ENCODE measurements at places on chromosomes 1 and 21.

DNA sequence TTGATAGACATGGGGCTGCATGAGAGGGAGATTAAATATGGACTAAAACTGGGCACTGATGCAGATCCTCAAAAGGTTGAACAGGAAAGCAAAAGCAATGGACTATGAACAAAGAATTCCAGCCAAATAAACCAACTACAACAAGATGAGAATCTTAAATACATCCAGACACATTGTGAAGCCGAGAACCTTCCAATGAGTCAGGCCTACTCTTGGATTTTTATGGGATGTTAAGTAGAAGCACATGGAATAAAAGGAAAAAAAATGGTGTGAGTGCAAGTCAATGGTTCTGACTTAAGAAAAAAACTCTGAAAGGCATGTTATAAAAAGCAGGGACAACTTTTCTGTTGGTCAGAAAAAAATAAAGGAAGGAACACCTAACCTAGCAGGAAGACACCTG is 227.2 kb downstream of the DPYD start:
- no peak for DNase-seq

DNA sequence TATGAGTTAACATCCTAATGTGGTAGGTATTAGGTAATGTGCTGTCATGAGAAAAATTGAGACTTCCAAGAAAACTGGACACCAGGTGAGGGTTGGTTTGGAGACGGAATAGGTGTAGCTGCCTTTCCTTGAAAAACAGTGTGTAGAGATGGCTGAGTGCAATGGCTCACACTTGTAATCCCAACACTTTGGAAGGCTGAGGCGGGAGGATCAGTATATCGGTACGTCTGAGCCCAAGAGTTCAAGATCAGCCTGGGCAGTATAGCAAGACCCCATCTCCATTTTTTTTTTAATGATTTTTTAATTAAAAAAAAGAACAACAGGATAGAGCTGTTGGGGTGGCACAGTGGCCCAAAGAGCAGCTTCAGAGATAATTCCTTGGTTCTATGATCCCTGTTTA is 6.8 kb upstream of the PPP1R8 start:
- no peak for DNase-seq

DNA sequence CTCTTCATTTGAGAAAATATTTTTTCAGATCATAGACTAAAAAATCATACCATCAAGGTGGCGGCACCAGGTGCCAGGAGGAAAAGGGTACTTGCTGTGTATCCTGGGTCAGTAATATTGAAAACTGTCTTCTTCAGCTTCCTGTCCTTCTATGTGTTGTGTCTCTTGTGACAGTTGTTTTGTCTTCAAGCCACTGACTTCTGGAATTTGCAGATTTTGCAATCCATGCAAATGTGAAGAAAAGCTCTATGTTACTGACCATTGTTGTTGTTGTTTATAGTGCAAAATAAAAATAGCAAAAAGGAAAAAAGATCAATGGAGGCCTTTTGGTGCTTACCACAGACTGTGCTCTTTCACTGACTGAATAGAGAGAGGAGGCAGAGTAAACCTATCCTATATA is 83.2 kb upstream of the RHOU start:
- no peak for DNase-seq

GRCh38 chr1:89635825-89636815 is 3.2 kb downstream of the LRRC8C start:
- no peak for DNase-seq

GRCh38 chr1:205317311-205317917 is 4.1 kb downstream of the NUAK2 start:
- DNase-seq = no peak

- DNase-seq = no peak
These were observed 294.0 kb downstream of the LRRC40 start for GRCh38 chr1:69911301-69911801.

DNA sequence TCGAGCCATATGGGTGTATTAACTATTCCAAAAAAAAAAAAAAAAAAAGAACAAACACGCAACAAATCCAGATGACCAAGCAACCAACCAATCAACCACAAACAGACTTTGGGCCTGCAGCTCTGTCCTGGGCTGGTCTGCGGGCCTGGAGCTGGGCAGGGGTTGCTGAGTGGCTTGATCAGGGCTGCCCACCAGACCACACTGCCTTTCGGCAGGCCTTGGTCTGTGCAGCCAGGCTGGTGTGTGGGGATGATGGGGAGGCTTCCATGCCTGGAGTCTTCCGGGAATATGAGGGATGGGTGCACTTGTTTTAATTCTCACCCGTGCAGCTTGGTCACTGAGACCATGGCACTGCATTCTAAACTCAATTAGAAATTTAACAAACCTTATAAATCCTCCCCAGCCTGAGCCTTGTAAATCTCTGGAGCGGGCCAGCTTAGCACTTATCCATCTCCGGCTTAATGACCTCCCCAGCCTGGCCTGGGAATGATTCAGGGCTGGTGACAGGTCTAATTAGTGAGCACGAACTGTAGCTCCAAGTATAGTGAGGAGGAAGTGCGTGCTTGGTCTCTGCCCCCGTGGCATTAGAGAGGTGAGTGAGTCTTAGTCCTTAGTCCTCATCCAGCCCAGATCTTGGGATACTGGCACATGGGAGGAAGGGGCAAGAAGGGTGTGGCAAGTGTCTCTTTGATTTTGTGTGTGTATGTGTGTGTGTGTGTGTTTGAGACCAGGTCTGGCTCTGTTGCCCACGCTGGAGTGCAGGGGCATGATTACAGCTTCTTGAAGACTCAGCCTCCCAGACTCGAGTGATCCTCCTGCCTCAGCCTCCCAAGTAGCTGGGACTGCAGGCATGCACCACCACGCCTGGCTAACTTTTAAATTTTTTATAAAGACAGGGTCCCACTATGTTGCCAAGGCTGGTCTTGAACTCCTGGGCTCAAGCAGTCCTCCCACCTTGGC is 74.6 kb upstream of the CSF3R start:
- DNase-seq = no peak

DNA sequence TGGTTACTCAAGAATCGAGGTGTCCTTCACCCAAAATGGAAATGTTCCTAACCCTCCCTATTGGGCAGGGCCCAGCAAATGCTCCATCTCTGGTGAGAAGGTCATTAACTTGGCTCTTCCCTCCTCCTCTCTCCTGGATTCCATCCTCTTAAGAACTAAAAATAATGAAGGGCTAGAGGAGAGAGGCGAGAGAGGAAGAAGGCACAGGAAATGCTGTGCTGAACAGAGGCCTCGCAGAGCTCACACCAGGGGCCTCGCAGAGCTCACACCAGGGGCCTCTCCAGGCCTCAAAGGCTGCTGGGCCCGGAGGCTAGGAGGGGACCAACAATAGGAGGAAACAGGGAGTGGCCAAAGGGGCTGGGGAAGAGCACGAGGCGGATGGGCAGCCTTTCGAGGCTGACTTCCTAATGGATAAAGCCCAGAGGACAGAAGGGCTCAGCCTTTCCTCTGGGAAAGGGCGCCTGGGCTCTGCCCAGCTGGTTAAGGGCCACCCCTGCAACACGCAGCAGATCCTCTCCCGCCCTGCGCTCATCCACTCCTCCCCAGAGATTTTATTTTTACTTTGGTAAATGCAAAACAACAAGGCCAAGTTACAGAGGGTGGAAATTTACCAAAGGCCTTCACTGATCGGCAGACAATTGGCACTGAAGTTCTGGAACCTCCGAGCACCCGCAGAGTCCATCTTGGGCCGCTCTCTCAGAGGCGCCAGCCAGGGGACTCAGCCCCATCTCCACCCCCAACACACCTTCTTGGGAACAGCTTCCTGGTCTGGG is 78.5 kb downstream of the ITPKB start:
- no peak for DNase-seq

DNA sequence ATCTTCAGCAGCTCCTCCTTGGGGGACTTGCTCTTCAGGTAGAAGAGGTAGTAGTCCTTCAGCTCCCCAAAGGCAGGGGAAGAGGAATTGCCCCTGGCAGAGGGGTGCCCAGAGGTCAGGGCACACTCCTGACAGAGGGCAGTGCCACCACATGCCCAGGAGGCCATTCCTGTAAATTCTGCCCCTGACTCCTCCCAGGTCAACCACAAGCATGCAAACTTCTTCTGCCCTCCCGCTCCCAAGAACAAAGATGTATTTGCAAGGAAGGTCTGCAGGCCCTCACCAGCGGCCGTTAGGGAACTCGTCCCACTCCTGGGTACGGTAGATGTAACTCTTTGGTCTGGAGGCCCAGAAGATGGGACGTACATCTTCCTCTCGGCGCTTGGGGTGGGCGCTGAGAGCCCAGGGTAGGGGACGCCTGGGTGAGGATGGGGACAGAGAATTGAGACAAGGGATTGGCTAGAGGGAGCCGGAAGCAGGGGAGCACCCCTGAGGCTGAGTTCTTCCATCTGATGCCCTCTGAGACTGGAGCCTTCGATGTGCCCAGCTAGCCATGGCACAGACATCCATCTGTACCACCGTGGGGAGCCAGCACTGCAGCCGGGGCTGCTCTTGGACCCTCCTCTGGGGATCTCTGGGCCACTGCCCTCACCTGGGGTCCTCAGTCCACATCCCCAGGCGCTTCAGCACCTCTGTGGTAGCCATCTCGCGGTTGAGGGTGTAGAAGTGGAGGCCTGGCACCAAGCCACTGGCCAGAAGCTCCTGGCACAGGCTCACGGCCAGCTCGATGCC is 11.1 kb downstream of the MTHFR start:
- DNase-seq = no peak

DNA sequence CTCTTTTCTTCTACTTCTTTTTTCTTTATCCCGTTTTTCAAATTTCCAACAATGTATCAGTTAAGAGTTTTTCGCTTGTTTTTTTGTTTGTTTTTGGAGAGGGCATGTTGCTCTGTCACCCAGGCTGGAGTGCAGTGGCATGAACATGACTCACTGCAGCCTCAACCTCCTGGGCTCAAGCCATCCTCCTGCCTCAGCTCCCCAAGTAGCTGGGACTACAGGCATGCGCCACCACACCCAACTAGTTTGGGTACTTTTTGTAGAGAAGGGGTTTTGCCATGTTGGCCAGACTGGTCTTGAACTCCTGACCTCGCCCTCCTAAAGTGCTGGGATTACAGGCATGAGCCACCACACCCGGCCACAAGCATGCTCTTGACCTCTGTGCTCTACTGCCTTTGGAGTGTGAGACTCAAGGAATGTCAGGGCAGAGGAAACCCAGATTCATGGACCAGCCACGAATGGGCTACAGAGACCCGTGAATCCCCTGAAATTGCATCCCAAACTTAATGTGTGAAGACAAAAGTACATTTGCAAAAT is 65.1 kb upstream of the HSD17B7 start:
- no peak for DNase-seq

DNA sequence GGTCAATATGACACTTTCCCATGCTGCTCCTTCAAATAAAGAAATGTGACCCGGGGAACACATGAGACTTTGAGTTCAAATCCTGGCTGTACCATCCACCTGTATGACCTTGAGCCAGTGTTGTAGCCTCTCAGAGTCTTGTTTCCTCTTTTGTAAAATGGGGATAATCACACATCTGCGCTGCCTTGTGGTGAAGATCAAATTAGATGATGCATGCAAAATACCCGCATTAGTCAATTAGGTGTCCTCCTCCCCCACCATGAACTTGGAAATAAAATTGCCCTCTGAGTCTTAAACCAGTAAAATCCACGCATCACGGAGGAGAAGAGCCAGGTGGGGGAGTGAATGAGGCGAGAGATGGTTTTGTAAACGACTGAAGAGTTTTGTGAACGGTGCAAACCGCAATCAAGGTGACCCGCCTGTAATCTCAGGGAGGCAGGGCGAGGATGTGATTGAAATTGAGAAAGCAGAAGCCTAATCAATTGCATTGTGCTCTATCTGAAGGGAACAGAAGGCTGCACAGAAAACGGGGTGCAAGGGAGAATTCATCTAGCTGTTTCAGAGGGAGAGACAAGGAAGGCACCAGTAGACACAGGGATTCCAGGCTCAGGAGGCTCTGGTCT is 5.8 kb upstream of the AHDC1 start:
- DNase-seq = no peak

DNA sequence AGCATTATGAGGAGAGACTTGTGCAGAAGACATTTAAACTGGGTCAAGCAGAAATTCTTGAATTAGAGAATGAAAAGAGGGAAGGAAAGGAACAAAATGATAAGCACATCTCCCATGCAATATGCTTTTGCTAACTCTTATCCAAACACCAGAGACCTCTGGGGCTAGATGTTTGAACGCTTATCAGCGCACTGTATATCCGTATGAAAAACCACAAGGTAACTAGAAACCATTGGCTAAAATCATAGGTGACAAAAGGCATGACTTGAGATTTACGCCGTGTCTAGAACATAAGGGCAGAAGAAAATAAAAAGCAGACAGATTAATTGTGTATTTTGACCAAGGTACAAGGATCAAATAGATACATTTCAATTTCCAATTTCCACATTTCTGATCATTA is 38.0 kb upstream of the TIAM1 start:
- DNase-seq = no peak

GRCh38 chr1:2053217-2053616 is 3.0 kb downstream of the PRKCZ start:
- DNase-seq = no peak

DNA sequence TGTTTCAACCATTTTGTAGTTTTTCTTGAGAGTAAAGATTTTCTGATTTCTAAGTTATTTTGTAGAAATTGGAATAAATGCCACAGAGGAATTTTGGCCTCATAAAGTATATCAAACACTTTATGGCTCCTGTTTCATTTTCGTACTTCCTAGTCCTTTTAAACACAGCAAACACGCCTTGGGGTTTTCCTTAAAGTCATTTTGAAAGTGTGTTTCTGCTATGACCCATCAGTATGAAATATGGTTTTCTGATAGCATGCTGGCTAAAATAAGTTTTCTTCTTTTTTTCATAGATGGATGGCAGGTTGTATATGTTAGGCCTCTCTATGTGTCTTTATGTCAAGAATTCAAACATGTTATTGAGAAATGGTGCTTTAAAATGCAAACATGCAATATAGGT is 940.1 kb upstream of the TMPRSS15 start:
- DNase-seq = no peak

GRCh38 chr21:21063828-21064227 is 65.6 kb downstream of the NCAM2 start:
- DNase-seq = no peak

DNA sequence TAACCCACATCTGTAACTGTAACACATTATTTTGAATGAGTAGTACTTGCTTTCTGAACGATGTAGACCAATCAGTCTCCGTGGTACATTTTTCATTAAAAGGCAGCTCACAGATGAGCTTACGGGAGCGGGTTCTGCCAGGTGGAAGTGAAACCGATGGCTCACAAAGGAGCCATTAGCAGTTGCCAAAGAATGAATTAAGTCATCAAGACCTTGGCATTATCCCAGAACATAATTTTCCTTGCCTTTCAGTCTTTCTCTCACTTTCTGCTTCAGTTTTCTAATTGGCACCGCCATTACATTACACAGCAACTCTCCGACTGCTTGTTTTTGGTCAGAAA is 33.5 kb upstream of the UTS2 start:
- DNase-seq = no peak

All from stimulated activated CD8-positive, alpha-beta memory T cell treated with anti-CD3 and anti-CD28 coated beads, Interleukin-4, amount 100 ng/mL, for 1 hour (primary cell).